IPS DF 19.7 (cell line): ENCODE measurements at places on chromosomes 11 and 22.

DNA sequence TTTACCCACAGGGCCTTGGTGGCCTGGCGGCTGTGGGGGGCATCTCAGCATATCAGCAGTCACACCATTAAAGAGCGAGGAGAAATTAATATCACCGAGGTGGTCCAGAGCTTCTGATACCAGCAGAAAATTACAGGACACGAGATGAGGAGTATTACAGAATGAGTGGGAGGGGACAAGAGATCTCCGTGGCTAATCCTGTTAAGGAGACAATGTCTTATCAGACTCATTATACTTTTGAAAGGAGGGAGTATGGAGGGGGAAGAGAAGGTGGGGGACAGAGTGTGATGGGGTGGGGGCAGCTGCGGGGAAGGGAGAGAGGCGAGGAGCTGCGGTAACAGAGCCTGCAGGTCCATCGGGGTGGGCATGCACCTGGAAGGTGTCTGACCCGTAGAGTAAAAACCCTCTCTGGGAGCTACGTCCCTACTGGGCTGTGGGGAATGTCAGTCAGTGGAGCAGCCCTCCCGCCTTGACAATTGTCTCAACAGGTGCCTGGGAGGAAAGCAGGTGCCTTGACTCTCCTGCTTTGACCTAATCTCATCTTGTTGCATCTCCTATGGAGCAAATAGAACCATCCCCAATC, 224.2 kb downstream of the CEP164 start:
- no peak for DNase-seq

DNA sequence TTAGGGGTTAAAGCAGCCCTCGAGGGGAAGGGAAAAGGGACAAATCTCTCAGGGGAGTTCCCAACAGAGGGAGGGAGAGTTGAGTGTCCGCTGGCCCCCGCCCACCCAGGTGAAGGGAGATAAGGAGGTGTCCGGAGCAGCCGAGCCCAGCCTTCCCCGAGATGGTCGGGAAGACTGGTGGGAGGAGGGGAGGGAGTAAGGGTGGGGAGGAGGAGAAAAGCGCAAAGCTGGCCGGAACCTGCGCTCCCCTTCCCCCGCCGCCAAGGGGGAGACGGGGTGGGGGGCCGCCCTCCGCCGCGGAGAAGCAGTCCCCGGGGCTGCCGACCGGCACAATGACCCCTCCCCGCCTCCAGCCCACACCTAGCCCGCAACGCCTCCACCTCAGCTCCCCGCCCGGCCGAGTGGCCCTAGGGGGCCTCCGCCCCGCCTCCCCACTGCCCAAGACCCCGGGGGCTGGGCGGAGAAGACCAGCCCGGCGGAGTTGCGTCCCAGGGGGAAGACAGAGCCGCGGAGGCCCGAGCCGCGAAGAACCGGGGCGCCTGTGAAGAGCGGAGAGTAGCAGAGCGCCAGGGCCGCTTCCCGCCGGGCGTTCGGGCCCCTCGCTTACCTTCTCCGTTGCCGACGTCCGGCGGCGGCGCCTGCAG, 479 bp downstream of the RSF1 start:
- DNase-seq = no peak

- no peak for DNase-seq
Observed at GRCh38 chr22:24171822-24172221, 9.5 kb upstream of the SUSD2 start.

- no peak for DNase-seq
Observed at GRCh38 chr22:46736705-46737104, 1.3 kb downstream of the CERK start.

GRCh38 chr11:15159085-15159484, 44.4 kb downstream of the INSC start:
- DNase-seq = peak; percentile 20

DNA sequence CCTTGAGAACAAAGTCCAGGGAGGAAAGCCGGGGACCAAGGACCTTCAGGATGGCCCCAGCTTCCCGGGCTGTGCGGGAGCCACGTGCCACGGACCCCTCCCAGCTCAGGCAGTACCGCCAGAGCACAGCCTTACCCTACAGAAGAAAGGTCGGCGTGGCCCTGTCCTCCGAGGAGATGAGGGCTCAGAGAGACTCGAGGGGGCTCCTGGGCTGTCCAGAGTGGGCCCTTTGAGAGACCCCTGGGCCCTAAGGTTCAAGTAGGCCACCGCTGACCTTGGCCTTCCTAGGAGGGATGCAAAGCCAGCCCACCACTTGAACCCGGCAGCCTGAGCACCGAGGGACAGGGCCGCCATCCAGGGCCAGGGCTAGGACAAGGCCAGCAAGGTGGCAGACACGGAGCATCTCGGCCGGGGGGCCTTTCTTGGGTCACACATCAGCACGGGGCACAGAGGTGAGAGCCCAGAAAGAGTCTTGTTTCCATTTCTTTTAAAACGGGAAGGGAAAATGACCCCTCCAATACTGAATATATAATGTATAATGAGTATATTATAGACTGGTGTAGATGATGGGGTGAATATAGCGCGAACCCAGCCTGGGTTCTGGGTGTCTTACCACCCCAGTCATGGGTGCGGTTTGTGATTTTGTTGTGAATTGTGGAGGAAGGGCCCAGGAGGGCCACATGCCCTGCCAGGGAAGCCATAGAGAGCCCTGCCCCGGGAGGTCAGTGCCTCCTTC, 34.4 kb upstream of the PPARA start:
- DNase-seq = no peak

DNA sequence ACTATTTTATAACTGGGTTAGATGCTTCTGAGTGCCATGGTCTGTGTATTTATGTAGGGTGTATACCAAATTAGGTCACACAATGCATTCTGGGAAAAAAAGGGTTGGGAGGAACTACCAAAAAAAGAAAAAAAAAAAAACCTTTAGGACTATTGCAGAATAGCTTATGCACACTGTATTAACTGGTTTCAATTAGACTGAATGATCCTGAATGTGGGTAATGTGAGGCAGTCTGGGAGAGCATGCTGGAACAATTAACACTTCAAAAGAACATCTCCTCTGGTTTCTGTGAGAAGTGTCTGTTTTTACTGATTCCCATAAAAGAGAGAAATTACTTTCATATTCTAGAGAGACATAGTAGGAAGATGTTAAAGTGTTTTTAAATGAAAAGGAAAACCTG, 521.3 kb downstream of the DLG2 start:
- DNase-seq = no peak

DNA sequence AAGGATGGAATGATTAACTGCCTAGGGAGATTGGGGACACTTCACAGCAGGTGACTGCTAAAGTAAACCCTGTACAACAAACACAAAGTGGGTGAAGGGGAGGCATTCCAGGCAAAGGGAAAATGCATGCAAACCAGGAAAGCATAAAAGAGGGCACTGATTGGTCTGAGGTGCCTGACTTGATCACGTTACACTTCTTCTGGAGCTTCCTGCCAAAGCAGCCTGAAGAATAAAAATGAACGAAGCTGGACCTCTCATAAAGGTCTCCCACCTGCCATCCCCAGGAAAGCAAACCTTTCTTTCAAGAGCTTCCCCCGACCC, 46.7 kb upstream of the SCUBE2 start:
- DNase-seq = no peak

GRCh38 chr11:95247127-95247684, 16.2 kb upstream of the SESN3 start:
- no peak for DNase-seq

DNA sequence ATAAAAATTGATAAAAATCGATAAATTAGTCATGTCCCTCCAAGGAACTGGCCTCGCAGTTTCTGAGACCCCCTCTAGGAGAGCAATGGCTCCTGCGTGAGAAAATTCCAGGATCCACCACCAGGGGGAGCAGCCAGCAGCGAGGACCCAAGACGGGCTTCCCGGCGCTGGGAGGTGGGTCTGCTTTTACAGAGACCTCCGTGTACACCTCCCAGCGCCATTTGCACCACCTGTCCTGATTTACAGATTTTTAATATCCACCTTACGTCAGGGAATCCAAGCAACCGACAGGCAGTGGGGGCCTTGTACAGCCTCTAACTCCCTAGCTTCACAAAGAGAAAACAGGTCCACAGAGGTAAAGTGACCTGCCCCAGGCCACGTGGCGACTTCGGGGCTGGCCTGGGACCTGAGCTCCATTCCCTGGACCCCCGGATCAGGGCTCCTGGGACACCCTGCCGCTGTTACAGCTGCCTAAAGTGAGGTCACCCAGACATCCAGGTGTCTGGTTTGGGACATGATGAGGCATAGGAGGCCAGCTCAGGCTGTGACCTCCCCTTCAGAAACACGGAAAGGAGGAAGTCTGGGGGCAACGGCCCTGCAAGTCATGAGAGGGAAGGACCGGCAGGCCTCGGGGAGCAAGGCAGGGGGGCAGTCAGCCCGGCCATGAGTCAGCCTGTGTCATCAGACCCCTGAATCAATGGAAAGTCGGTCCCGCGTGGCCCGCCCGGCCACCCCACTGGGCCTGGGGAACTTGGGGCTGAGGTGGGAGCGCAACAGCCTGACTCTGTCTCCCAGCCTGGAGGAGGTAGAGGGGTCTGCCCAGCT, 3.5 kb downstream of the OSM start:
- DNase-seq = no peak

DNA sequence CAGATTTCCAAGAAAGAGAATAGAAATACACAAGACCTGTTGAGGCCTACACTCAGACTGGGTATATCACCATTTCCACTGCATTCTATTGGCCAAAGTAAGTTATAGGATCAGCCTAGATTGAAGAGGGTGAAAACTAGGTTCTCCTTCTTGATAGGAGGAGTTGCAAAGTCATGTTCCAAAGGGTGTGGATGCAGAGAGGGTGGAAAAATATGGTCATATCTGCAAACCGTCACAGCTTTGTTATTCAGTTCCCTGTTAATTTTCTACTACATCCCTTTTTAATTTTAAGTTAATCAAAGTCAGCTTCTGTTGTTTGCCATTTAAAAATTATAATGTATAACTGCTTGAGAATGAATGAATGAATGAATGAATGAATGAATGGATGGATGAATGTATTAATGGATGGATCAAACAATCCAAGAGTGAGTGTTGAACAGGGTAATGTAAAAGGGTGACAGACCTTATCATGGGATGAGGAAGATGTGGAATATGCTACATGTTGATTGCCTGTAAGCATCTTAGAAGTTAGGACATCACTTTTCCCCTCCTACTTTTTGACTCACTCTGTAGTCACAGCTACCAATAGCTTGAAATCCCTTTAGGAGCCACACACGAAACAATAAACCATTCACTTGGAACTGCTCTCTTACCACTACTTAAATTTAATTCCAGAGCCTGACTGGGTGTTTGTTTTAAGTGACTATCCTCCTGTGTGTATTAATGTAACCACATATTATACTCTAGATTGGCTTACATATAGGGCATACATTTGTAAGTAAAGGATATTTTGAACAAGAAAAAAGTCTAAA, 121.5 kb downstream of the CCDC34 start:
- DNase-seq = no peak

DNA sequence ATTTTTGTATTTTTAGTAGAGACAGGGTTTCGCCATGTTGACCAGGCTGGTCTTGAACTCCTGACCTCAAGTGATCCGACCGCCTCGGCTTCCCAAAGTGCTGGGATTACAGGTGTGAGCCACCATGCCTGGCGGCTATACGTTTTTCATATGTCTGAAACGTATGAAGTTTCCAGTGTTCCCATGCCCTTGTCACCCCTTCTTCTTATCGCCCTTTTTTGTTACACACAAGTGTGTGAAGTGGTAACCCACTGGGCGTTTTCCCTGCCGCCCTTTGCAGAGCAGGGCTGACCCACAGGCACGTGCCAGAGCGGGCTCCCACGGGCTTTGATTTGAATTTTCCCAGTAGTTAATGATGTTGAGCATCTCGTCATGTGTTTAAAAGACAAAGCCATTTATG, 17.0 kb downstream of the PIM3 start:
- DNase-seq = no peak

- no peak for DNase-seq
Observed at GRCh38 chr11:12653729-12654128, 20.5 kb upstream of the TEAD1 start.

- peak; percentile 50 for DNase-seq
Observed at GRCh38 chr11:57205041-57205641, 23.4 kb downstream of the LRRC55 start.
